ENCODE measurements at places on chromosomes 13 and 19.

DNA sequence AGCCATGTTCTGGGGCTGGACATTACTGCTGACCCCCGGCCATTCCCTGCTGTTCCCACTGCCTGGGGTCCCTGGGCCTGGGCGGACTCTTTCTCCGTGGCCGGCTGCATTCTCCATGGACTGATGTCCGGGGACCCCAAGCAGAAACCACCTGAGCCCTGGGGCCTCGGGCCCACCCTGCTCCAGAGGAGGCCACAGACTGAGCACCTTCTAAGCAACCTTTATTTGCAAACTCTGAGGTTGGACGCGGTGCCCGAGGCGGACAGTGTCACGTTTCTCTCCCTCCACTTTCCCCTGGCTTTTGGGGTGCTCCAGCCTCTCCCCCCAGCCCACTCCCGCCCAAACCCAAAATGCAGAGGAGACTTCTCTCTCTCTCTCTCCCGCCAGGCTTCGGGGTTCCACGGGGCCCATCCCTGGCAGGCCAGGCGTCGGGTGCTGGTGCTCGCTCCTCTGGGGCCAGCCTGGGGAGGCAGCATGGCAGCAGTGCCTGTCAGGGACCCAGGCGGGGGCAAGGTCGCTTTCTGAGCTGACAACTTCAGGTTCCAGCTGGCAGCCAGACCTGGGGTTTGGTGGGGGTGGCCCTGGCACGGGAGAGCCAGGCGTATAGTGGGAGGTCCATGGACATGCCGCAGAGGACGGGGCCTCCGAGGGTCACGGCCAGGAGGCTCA, 2.3 kb upstream of the C19orf25 start:
- no peak for DNase-seq

- no peak for DNase-seq
Observed at GRCh38 chr13:53214433-53214832, 185.8 kb downstream of the OLFM4 start.

DNA sequence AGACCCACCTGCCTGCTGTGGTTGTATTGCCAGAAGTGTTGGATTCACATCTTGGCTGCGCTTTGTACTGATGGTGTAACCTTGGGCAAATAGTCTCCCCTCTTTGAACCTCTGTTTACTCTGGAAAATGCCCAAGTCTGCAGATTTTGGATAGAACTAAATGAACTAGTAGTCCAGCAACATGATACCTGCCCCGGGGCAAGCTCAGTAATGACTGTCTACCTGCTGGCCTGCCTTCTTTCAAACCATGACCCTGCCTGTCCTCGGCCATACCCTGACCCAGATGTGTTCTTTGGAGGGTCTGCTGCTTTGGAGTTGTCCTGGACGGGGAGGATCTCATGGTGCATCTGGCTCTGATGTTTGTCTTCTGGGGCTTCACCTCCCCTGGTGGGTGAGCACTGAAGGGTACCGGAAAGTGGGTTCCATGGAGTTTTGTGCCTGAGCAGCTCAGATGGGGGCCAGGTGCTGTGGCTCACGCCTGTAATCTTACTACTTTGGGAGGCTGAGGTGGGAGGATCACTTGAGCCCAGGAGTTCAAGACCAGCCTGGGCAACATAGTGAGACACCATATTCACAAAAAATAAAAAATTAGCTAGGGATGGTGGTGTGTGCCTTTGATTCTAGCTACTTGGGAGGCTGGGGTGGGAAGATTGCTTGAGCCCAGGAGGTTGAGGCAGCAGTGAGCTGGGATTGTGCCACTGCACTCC, 59.5 kb downstream of the TNFRSF19 start:
- DNase-seq: no peak

GRCh38 chr19:35935911-35936737, at the start of gene LRFN3:
LRFN3 (plus strand) TSS chr19:35936374; CDS start chr19:35939426, 3,052 bp downstream.
- peak; percentile 42 for DNase-seq

DNA sequence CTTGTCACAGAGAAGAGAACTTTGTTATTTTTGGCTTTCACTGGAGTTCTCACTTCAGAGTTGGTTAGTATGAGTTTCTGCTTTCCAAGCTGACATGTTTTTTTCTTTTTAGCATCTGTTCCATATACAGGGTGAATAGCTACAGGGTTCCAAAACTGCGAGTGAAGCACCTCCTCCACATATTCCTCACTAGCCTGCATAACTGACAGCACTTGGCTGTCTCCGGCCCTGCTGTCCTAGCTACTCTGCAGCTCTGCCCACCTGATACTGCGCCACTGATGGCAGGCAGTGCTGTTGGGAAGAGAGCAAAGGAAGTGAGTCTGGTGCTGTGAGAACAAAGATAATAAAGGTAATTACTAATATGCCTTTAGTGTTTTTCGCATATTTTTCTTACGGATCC, 6.8 kb downstream of the ATP8A2 start:
- DNase-seq: no peak

DNA sequence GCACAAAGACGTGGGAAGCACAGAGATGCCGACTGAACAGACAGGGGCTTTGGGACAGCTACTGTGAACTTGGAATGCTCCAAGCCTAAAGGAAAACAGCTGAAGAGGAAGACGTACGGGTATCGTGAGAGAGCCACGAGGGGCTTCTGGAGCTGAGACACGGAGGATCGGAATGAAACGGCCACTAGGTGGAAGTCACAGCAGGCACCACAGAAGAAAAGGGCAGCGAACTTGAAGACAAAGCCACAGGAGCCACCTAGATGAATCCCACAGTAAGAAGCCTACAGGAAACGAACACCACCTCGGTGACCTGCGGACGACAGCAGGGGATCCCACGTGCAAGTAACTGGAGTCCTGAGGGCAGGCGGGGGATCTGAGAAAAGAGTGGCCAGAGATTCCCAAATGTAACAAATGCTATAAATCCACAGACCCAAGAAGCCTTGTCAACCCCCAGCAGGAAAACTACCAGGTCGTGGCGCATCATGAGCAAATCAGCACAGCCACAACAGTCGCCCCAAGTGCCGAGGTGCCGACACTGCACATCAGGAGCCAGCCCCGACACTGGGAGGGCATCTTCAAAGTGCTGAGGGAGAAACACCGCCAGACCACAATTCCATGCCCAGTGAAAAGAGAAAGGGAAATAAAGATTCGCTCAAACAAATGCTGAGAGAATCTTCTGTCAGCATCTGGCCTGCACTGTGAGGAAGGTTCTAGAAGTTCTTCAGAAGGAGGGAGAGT, 39.3 kb upstream of the ISYNA1 start:
- no peak for DNase-seq

GRCh38 chr13:112583592-112584277, 4.2 kb downstream of the TUBGCP3 start:
- no peak for DNase-seq

DNA sequence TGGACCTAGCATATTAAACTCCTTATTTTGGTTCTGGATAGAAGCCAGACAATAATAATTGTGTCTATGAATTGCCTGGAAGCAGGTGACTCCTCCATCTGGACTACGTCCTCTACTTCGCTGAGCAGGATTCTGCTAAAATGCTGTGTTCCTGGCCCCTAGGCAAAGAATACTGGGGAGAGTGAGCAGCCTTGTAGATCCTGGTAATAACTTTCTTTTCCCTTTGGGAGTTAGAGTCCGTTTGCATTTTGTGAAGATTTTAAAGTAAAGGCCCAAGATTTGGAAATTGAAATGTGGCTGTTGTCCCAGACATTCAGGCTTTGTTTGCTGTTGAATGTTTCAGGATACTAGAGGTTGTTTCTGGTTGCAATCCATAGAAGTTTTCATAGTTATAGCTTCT, 511.9 kb upstream of the KLF12 start:
- DNase-seq: no peak

GRCh38 chr13:97268772-97269171, 46.6 kb downstream of the MBNL2 start:
- no peak for DNase-seq

DNA sequence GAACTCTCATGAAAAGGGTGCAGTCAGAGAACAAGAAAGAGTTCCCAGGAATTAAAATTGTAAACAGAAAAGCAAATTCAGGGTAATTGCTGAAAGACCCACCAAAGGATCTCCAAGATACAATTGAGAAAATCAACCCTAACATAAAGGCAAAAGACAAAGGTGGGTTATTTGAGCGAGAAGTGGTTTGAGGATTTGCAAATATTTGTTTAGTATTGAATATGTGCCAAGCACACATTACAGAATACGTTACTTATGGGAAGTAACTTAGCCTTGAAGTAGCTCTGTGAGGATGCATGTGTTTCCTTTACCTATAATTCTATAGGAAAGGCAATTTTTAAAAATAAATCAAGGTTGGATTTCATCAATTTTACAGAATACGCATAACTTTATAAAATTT, 10.0 kb upstream of the CEACAM21 start:
- no peak for DNase-seq

- DNase-seq: no peak
Observed at GRCh38 chr19:22427547-22427946, 5.4 kb upstream of the ZNF98 start.

DNA sequence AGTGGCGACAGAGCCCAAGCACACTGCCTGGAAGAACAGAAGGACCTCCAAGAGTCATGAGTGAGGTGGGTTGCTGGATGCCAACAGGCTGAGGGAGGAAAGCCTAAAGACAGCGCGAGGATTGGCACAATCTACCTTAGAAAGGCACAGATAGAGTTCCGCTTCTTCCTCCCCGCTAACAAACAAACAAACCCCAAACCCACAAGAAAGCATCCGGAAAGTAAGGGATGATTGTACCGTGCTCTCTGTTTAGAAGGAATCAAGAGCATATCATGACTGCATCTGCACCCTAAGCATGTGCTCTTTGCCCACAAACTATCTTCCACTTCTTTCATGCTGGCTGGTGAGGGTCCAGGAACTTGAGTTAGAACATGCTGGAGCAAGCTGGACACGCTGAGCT, 233.0 kb upstream of the KLF12 start:
- DNase-seq: no peak

- no peak for DNase-seq
Observed at GRCh38 chr19:41740415-41741243, 14.7 kb upstream of the CEACAM6 start.

GRCh38 chr13:19805765-19806164, 23.0 kb upstream of the PSPC1 start:
- no peak for DNase-seq

- DNase-seq: no peak
Observed at GRCh38 chr19:6071875-6072274, 38.4 kb downstream of the RFX2 start.

DNA sequence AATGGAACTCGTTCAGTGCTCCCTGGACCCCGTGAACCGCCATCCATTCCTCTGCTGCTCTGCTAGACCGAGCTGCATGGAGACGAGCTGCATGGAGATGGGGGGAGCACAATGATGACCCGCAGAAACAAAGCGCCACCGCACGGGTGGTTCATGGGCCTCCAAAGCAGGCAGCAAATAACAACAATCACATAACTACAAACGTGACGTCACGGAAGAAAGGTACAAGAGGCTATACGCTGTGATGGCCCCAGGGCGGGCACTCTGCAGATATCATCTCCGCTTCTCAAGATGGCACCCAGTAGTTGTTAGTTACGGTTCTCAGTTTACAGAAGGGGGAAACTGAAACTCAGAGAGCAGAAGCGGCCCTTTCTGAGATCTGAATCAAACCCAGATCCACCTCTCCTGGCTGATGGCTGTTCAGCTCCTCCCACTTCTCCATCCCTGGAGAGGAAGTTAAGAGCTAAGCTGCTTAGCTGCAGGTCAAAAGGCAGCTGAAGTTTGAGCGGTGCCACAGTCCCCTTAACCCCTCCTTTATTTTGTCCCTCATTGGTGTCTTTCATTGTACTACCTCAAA, 1.7 kb downstream of the ATP13A1 start:
- DNase-seq: no peak

DNA sequence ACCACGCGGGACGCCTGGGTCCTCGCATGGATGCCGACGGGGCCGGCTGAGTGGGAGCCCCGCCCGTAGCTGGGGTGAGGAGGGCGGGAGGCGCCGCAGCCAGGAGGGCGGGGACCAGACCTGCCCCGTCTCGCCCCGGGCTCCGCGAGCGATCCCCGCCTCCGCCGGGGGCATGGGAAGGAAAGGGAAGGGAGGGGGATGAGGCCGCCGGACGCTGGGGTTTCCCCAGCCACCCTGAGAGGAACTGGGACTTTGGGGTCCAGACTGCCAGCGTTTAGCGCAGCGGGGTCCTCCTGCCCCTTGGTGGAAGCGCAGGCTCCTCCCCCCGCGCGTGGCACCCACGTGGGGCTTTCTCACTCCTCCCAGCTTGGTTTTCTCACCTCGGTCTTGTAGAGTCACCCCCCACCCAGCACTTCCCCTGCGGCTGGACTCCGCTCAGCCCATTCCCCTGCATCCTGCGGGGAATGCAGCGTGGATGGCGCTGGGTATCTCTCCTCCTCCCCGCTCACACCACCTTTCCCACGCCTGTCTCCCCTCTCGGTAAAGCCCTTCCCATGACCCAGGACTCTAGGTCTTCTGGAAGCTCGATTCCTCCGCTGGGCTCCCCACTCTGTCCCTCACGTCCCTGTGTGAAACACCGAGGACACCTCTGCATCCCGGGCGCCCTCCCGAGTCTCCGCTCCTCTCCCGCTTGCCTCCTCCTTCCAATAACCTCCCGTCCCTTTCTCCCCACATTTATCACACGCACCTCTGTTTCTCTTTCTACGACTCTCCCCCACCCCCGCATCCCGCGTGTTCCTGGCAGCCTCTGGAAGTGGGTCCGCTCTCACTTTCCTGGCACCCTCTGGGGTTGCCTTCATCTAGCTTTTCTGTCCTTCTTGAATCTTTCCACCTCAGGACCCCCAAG, 2.1 kb downstream of the TGFB1 start:
- DNase-seq: peak; percentile 82

GRCh38 chr13:31330236-31330635, 130.5 kb downstream of the B3GLCT start:
- DNase-seq: no peak

DNA sequence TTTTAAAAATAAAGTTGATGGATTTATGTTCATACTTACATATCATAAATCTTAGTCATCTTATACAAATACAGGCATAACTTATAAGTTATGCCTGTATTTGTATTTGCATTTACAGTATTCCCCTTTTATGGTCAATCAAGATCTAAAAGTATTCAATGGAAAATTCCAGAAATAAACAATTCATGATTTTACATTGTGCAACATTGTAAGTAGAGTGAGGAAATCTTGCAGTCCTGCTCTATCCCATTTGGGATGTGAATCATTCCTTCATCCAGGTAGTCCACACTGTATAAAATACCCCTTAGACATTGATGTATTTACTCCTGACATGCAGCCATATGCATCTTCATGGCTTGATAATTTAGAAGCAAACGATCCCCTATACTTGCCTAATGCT, 795.3 kb downstream of the SLITRK1 start:
- DNase-seq: no peak

DNA sequence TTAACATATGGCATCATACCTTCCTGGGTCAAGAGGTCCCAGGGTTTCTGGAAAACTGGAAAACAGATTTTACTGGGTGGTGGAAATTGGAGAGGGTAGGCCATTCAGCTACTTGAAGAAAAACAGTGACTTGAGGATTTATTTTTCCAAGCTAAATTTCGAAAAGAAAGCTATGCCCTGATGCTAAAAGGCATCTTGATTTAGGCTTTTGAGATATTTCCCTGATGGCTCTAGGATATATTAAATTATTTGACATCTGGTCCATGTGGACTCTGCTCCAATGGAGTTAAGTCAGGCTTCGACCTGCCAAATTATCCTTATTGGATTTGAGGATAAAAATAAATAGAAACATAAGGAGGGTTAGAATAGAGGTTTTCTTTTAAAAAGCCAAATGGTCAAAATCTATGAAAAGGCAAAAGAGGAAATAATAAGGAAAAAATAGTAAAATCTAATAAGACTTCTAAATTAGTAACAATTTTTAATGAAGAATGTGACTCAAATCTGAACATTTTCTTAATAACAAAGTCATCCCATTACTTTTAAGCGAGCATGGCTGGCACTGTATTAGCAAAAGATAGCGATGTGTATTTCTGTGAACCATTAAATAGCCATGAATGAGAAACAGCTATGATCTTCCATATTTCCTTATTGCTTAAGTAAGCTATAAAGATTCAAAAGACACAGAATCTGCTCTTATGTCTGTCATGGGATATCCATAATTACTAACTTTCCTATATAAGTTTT, 190.0 kb upstream of the MIR17HG start:
- DNase-seq: no peak

Data from activated T-cell treated with anti-CD3 and anti-CD28 coated beads for 4 hours (primary cell).